ENCODE measurements at places on chromosomes 16 and 17.

GRCh38 chr16:25092441-25092840 is 19.1 kb upstream of the LCMT1 start:
- DNase-seq, result no peak

DNA sequence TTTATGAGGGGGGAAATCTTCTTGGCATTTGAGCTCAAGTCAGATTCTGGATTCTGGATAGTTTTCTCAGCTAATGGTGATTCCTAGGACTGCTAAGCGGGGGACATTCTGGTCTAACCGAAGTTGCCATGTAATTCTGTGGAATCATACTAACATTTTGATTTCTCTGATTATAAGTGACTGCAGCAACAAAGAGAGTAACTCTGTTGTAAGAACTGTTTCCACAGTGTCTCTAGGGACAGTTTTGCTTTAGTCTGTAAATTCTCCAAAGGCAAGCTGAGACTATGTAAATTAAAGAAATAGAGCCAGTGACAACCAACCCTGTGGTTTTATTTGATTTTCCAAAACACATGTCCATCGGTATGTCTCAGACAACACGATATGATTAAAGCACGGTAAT is 286.2 kb downstream of the IRX3 start:
- no peak for DNase-seq

- DNase-seq, result no peak
Measured at GRCh38 chr16:68676113-68676860, 31.2 kb downstream of the CDH3 start.

DNA sequence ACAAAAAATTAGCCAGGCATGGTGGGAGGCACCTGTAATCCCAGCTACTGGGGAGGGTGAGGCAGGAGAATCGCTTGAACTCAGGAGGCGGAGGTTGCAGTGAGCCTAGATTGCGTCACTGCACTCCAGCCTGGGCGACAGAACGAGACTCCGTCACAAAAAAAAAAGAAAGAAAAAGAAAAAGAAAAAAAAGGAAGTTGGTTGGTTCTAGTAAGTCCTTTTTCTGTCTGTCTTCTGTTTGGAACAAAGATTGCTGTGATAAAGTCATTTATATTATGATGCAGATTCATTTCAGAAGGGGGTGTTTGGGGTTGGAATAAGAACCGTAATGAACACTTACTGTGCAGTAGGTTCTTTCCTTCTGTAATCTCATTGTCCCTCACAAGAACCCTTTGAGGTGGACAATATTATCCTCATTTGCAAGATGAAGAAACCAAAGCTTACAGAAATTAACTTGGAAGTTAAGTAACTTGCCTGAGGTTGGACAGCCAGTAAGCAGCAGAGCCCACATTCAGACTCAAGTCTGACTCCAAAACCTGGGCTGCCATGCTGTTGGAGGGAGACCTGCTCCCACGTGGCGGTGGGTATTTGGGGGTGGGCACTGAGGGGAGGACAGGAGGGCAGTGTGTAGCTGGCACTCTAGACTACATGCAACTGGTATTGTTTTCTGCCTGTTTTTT is 10.3 kb downstream of the MINK1 start:
- no peak for DNase-seq

- no peak for DNase-seq
Measured at GRCh38 chr17:14152721-14153120, 83.4 kb downstream of the COX10 start.

GRCh38 chr16:47037396-47037745 is 63.9 kb upstream of the DNAJA2 start:
- no peak for DNase-seq

- DNase-seq, result no peak
Measured at GRCh38 chr17:44760474-44761308, 1.9 kb downstream of the ADAM11 start.

DNA sequence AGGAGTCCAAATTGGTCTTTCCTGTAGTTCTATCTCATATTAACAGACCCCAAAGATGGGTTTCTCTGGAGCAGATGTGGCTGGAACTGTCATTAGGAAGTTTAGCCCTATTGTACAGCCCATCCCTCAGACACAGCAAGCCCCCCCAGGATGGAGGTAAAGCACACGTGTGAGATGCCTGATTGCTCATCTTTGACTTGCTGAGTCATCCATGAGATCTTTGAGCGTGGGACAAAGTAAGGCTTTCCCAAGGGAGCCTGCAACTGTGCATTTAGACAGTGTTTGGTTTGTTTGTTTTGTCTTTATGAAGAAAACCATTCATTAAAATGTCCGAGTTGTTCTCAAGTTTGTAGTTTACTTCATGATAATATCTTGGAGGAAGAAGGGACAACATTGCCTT is 145.3 kb upstream of the CDH13 start:
- no peak for DNase-seq

GRCh38 chr17:19376811-19377210 is 1.5 kb upstream of the MAPK7 start:
- DNase-seq, result no peak

- no peak for DNase-seq
Measured at GRCh38 chr16:14672403-14672971, 21.6 kb downstream of the PLA2G10 start.

GRCh38 chr17:78903101-78903779 is at the start of gene CEP295NL:
Gene CEP295NL, minus strand, starts transcription at chr17:78903201. Its CDS starts 1,373 bp downstream, at chr17:78901828.
- DNase-seq, result no peak

DNA sequence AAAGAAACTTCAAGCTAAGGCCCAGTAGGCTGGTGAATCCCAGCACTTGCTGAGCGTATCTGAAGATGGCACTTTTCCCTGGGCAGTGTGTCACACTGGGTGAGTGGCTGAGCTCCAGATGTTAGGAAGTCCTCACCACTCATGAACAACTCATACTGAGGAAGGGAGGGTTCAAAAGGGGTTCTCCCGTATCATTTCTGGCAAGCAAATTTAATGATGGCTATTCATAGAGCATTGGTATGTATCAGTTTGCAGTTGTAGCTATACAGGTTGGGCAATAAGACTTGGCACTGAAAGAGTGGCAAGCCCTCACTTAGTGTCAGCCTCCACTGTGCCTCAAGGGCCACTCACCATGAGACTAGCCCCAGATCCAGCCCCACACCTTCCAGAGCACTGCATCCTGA is 10.7 kb downstream of the GFOD2 start:
- DNase-seq, result no peak

- no peak for DNase-seq
Measured at GRCh38 chr16:22810226-22810625, 3.7 kb upstream of the HS3ST2 start.

DNA sequence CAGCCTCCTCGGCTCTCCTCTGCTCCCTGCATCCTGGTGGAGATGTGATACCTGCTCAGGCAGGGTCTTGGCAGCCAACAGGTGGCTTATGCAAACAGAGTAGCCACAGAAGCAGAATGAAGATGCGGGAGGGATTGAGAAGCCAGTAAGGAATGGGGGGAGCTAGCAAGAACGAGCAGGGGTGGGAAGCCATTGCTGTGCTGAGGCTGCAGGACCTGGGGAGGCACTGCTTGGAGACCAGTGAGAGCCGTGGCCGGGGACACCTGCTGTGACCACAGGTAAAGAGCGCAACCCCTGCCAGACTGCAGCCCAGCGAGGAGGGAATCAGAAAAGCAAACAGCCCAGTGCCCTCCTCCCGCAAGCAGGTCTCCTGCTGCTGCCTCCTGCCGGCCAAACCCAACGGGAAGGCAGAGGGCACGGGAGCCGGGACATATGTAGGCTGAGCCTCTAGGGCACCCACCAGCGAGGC is 14.7 kb downstream of the AIPL1 start:
- no peak for DNase-seq

- DNase-seq, result no peak
Measured at GRCh38 chr17:49393491-49394255, 21.0 kb downstream of the PHB1 start.

GRCh38 chr16:84813141-84813934 is 6.4 kb upstream of the CRISPLD2 start:
- no peak for DNase-seq

DNA sequence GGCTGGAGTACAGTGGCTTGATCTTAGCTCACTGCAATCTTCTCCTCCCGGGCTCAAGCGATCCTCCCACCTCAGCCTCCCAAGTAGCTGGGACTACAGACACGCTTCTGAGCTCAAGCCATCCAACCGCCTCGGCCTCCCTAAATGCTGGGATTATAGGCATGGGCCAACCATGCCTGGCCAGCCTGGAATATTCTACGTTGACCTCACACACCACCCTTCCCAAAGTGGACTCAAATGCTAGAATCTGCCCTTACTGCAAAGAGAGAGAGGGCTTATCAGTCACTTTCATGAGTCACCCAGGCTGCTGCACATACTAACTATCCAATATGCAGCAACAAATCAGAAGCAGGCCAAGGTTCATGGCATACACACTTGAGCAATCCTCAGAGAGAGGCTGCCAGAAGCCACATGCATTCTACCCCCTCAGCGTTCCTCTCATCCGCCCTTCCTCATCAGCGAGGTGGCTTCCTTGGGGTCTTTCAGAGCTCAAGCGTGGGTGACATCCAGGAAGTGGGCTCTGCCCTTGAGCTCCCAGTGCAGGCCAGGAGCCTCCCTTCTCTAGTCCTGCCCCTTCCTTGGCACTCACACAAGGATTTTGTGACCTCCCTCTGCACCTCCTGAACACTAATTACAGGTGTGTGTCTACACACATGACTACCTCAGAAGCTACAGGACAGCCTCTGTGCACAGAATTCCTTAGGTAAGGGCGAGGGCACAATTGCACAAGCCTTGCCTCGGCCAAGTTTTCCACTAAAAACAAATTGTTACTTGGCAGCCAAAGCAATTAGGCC is 24.8 kb upstream of the SIAH1 start:
- no peak for DNase-seq

DNA sequence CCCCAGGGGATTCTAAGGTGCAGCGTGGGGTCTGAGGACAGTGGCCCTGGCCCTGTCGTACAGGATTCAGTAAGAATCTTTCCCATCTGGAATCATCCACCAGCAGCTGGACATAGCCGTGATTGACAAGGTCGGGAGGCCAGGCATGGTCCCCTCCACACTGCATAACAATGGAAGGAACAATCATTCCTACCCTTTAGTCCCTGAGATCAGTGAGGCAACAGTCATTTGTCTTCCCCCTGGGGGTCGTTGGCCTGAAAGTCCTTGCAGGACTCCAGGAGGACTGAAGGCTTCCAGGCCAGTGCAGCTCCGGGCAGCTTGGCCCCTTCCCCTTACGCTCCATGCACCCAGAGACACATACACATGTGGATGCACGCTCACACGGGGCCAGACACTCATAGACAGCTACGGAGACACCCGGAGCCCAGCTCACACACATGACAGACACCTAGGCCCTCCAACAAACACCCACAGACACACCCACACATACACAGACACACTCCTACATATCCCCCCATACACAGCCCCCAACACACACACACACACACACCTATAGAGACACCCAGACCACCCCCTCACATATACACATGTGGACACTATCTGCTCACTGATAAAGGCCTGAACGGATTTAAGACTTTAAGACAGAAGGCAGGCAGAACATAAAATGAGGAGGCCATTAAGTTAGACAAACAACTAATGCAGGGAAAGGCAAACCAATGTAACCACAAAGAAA is 42.9 kb downstream of the LITAF start:
- no peak for DNase-seq

- no peak for DNase-seq
Measured at GRCh38 chr17:17546399-17547185, 44.9 kb downstream of the PEMT start.

DNA sequence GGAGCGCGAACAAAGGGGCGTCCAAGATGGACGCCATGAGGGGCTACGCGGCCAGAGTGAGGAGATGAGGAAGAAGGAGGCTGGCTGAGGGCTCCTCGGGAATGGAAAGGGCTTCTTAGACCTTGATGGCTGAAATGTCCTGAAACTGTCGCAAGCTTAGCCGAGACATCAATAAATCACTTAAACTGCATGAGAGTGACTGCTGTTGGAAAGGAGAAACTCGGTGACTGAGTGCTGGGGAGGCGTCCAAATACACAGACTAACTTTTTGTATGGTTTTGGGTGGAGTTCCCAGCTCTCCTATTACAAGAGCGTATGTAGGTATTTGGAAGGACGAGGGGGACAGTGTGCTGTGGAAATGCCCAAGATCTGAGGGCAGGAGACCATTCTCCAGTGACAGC is 1.4 kb upstream of the GEMIN4 start:
- DNase-seq, result no peak

DNA sequence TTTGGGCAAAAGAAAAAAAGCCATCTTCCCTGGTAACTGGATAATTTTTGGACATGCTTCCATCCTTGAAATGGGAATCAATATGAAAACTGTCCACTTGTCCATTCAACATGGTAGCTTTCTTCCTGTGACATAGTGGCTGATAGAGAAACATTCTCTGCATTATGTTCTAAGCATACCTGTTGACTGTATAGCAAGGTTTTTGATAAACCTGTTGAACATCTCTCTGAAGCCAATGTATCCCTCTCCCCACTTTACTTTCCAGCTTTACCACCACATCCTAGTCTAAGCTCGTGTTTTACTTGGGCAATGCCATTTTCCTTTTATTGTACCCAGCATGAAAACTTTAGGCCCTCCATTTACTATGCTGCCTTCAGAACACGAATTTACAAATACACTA is 630.1 kb downstream of the TOX3 start:
- DNase-seq, result no peak

DNA sequence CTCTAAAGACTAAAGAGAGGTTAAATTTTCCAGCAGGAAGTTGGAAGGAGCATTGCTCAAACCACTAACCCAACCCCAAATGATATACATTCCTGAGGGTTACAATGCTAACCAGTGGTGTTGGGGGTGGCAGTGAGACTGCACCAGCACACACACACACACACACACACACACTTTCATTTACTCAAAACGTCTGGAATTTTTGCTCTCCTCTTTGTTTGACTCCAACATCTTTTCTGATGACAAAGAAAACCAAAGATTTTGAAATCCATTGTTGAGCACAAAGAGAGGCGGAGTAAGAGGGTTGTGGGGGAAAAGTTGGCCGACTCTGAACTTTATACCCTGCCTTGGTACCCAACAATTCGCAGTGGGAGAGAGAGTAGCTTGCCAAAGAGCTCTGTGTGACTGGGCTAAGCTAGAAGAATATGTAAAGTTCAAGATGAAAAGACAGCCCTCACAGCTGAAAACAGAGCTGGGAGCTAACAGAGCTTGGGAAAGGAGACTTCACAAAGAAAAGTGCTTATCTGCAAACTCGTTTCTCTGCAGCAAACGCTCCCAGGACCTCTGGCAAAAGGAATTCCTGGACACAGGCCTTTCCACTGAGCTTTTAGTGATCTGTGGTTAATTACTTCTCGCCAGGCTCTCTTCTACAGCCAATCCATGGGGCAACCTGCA is 426.0 kb upstream of the CDH11 start:
- no peak for DNase-seq
